Pancreas (tissue), 10 donors: ENCODE measurements at places on chromosomes 16 and 17. TPM values are rescaled to one million over a fixed set of nuclear protein-coding genes. Genes with fewer than 3 reads are reported as not detected.

- no peak overlapping the region for H3K27ac ChIP-seq
- H3K36me3 ChIP-seq = no peaks in the 10 kb centered on the region
- H3K4me1 ChIP-seq = no peaks in the 10 kb centered on the region
- H3K4me3 ChIP-seq = no peak overlapping the region
Measured at GRCh38 chr17:34006126-34006525, 249.0 kb upstream of the CCL2 start.

GRCh38 chr16:1102333-1102700 is 6.3 kb upstream of the C1QTNF8 start:
- H3K4me3 ChIP-seq = no peak overlapping the region
- no peak for DNase-seq
- H3K27me3 ChIP-seq = no peaks in the 10 kb centered on the region
- H3K27ac ChIP-seq = no peak overlapping the region
- no peaks in the 10 kb centered on the region for H3K4me1 ChIP-seq

GRCh38 chr17:63826468-63827001 is 696 bp upstream of the PSMC5 start:
- peaks cover 55% of the 10 kb centered on the region for H3K36me3 ChIP-seq
- H3K27me3 ChIP-seq = no peaks in the 10 kb centered on the region
- H3K4me1 ChIP-seq = peaks cover 21% of the 10 kb centered on the region
- DNase-seq = no peak

DNA sequence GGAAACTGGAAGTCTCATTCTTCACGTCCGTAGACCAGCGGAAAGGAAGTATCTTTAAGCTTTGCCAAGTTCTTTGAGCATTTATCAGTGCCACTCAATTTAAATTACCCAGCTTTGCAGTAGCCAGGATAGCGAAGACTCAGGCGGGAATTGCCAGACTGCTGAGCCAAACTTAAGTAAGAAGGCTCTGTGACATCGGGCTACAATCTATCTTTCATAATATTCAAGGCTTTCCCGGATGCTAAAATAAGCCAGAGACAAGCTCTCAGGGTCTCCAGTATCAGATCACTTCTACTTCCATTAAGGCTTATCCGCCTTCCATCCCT is 436 bp upstream of the BRIP1 start:
- no peak for DNase-seq
- peak overlapping the region; percentile 73 for H3K27ac ChIP-seq
- H3K27me3 ChIP-seq = no peaks in the 10 kb centered on the region
- no peaks in the 10 kb centered on the region for H3K36me3 ChIP-seq

DNA sequence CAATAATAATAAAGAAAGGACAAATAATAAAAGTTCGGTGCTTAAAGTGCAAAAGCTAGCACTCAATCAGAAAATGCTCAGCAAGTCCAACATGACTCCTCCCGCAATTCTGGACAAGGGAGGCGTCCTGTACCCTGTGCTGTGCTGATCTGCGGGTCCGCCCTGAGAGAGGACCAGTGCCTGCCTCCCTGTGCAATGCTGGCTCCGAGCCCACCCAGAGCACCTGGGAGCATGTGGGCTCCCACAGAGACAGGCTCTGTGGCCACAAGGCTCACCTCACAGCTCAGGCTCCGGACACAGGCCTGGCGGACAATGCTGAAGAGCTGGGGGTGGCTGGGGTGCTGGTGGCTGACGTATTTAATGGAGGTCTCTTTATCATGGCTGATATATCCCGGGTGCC is 11.1 kb downstream of the FLCN start:
- no peak overlapping the region for H3K27ac ChIP-seq
- H3K36me3 ChIP-seq = peaks cover 78% of the 10 kb centered on the region

DNA sequence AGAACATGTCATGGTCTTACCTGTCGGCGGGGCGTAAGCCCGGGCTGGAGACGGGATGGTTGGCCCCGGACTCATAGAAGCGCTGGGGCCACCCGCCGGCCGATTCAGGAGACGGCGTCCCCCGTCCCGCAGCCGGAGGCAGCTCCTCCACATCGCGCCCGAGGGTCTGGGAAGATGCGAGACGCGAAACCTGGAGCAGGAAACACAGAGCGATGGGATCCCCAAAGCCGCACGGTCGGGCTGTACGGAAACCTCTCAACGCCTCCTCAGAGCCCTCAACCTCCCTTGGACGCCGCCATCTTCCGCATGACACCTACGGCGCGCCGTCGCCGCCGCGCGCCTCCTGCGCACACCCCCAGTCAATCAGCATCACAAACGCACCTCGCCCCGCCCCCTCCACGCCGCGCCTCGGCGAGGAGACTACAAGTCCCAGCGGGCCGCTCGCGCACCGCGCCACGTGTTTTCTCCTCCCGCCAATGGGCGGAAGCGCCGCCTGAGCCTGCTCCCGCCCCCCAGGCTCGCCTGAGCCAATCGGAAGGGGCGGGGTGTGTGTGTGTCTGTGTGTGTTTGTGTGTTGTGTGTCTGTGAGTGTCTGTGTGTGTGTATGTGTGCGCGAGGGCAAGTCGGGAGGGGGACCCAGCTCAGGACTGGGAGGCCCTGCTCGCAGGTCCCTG is at the start of the genes ATPAF2 and GID4:
ATPAF2 (minus strand) TSS at position 308 of the 674 bp plus-strand sequence; CDS start at position 153, 155 bp downstream.
GID4 (plus strand) TSS at position 548 of the 674 bp plus-strand sequence; CDS start at position 605, 57 bp downstream.
- DNase-seq = peak; percentile 100
- no peaks in the 10 kb centered on the region for H3K27me3 ChIP-seq
- peak within 1 kb of the TSS; percentile 67 for H3K27ac ChIP-seq
- H3K4me1 ChIP-seq = peaks cover 45% of the 10 kb centered on the region
- H3K36me3 ChIP-seq = no peaks in the 10 kb centered on the region
- H3K4me3 ChIP-seq = peak within 1 kb of the TSS; percentile 86

GRCh38 chr16:12484972-12485371 is 318.7 kb downstream of the CPPED1 start:
- H3K27ac ChIP-seq = no peak overlapping the region
- no peaks in the 10 kb centered on the region for H3K36me3 ChIP-seq
- no peaks in the 10 kb centered on the region for H3K4me1 ChIP-seq
- DNase-seq = peak; percentile 47
- no peak overlapping the region for H3K4me3 ChIP-seq
- no peaks in the 10 kb centered on the region for H3K27me3 ChIP-seq

DNA sequence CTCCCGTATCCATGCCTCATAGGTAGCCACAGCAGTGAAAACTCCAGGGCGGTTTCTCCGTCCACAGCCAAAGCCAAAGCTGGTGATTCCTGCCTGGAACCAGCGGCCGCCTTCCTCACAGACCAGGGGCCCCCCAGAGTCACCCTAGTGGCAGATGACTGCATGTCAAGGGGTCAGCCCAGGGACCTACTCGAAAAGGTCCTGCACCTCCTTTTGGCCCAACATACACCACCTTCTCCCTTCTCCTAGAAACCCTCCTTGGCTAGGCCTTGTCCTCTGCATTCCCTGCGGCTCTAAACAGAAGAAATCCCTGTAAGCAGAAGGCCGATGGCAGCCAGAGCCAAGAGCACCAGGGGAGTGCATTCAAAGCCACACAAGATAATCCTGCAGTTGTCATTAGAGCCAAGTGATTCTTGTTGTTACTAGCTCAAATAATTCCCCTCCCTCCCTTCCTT is 6.1 kb downstream of the PRSS36 start:
- DNase-seq = no peak
- H3K27ac ChIP-seq = no peak overlapping the region
- no peak overlapping the region for H3K4me3 ChIP-seq
- H3K27me3 ChIP-seq = no peaks in the 10 kb centered on the region
- H3K4me1 ChIP-seq = peaks cover 23% of the 10 kb centered on the region

GRCh38 chr16:85856079-85856478 is 42.9 kb upstream of the IRF8 start:
- no peaks in the 10 kb centered on the region for H3K27me3 ChIP-seq
- H3K36me3 ChIP-seq = no peaks in the 10 kb centered on the region
- no peaks in the 10 kb centered on the region for H3K4me1 ChIP-seq
- DNase-seq = no peak

- no peaks in the 10 kb centered on the region for H3K4me1 ChIP-seq
- no peaks in the 10 kb centered on the region for H3K27me3 ChIP-seq
Measured at GRCh38 chr16:71954699-71955195, 45.5 kb downstream of the PKD1L3 start.

DNA sequence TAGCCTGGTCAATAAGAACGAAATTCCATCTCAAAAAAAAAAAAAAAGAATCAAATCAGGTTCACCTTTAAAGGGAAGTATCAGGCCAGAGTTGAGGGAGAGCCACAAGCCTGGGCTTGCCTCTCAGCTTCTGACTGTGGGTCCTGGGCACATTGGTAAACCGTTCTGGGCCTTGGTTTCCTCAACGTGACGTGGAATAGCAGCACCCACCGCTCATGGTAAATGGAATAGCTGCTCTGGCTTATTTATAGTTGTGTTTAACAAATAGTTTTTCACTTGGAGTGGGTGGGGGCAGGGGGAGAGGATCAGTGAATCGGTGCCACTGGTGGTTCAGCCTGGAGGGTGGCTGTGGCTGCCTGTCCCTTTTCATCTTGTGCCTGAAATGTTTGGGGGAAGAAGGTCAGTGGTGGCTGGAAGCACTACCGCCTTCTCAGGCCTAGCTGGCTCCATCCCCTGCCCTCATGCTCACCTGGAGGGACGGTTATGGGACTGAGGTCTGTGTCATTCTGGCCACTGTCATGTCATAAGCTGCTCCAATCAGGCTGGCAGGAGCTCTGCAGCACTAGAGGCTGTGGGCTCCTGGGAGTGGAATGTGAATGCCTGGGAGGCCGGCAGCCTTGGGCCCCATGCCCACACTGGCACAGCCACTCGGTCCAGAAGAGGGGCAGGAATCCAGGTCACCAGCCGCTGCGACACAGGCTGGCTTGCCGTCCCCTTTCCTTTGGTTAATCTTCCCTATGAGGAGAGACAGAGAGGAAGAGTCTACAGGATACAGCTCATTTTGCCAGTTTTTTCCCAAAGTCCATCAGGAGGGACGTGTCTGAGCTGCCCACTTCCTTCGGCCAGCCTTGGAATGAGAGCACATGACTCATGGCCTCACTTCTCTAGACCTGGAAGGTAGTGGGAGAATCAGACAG is 27.0 kb downstream of the CCR7 start:
- no peaks in the 10 kb centered on the region for H3K4me1 ChIP-seq
- H3K27me3 ChIP-seq = no peaks in the 10 kb centered on the region
- H3K36me3 ChIP-seq = no peaks in the 10 kb centered on the region
- DNase-seq = peak; percentile 88
- H3K27ac ChIP-seq = peak overlapping the region; percentile 65

DNA sequence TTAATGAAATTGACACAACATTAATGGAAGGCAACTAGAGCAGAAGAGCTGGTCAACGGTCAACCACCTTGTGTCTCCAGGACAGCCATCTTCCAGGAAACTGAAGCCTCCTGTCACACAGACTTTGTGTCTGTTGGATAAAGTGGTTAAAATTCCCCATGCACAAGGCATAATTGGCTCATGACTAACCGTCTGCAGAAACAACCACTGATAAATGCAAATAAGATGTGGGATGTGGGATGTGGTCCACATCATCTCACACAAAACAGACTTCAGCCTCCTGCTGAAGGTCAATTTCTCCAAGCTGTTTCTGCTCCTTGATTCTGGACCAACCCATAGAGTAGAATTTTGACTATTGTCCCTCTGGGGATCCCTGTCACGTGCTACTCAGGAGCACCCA is 26.9 kb upstream of the XYLT1 start:
- no peaks in the 10 kb centered on the region for H3K27me3 ChIP-seq
- H3K4me3 ChIP-seq = no peak overlapping the region
- no peaks in the 10 kb centered on the region for H3K36me3 ChIP-seq
- no peaks in the 10 kb centered on the region for H3K4me1 ChIP-seq

- DNase-seq = no peak
- no peak overlapping the region for H3K4me3 ChIP-seq
Measured at GRCh38 chr17:1206026-1206777, 26.4 kb upstream of the ABR start.

GRCh38 chr16:25258861-25259179 is 1.2 kb upstream of the ZKSCAN2 start:
- no peaks in the 10 kb centered on the region for H3K27me3 ChIP-seq
- H3K36me3 ChIP-seq = no peaks in the 10 kb centered on the region
- H3K27ac ChIP-seq = no peak overlapping the region
- peaks cover 14% of the 10 kb centered on the region for H3K4me1 ChIP-seq

GRCh38 chr17:7859028-7859427 is 1.2 kb downstream of the CYB5D1 start:
- H3K36me3 ChIP-seq = no peaks in the 10 kb centered on the region
- H3K4me3 ChIP-seq = peak overlapping the region; percentile 65

DNA sequence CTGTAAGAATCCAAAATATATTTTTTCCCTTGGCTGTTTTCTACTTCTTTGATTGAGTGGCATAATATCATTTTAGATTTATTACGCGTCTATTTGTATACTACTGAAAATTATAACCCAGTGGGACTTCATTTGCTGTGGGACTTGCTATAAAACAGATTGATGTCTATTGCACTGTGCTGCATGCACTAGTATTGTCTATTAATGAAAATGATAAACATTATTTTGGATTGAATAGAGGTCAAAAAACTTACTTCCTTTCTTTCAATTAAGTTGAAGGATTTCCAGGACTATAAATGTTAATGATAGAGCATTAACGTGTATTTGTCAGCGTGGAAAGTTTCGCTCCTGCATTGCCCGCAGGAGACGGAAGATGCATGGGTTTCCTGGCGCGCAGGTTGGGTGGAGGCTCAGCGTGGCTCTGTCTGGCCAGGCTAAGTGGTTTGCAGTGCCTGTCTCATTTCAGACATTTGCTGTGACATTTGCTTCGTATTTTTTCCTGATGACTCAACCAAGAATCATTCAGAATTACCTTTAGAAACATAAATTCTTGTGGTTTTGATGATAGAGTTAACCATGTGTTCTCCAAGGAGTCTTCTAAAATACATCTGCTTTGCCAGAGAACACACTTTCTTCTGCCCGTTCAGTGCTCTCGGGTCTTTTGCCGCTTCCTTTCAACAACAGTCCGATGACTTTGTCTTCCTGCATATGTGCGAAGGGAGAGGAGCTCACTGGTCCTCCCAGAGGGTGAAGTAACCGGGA is 216.7 kb downstream of the RPTOR start:
- no peak for DNase-seq
- H3K27ac ChIP-seq = no peak overlapping the region
- no peak overlapping the region for H3K4me3 ChIP-seq

DNA sequence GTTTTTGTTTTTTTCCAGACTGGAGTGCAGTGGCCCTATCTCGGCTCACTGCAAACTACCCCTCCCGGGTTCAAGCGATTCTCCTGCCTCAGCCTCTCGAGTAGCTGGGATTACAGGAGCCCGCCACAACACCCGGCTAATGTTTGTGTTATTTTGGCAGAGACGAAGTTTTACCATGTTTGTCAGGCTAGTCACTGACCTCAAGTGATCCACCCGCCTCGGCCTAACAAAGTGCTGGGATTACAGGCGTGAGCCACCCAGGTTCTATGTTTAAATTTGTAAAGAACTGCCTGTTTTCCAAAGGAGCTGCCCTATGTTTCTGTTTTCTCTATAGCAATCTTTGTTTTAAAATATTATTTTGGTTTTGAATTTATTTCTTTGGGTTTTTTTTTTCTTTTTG is 13.8 kb upstream of the C16orf87 start:
- DNase-seq = no peak
- H3K27ac ChIP-seq = no peak overlapping the region
- H3K4me3 ChIP-seq = no peak overlapping the region
- H3K4me1 ChIP-seq = no peaks in the 10 kb centered on the region

GRCh38 chr16:49701789-49702494 is 154.0 kb downstream of the ZNF423 start:
- no peaks in the 10 kb centered on the region for H3K27me3 ChIP-seq
- no peak overlapping the region for H3K4me3 ChIP-seq
- no peaks in the 10 kb centered on the region for H3K36me3 ChIP-seq
- no peaks in the 10 kb centered on the region for H3K4me1 ChIP-seq

Gene APOH
- 8.7 TPM for polyA plus RNA-seq

Gene ENPP7
- 0.15 TPM for polyA plus RNA-seq

Gene ATP6V0D1
- 17.4 TPM for polyA plus RNA-seq

Gene TCAP
- 1.1 TPM for polyA plus RNA-seq

Gene TUBB3
- 4.7 TPM for polyA plus RNA-seq

Gene CLDN6
- 0.12 TPM for polyA plus RNA-seq

Gene CTRB1
- 29,718 TPM for polyA plus RNA-seq

Gene CCL4L2
- polyA plus RNA-seq = not detected

Gene MT4
- not detected for polyA plus RNA-seq

Gene CDRT15L2
- polyA plus RNA-seq = not detected
